ENCODE measurements at places on chromosomes 16 and 17.

- peak; percentile 46 for DNase-seq
Measured at GRCh38 chr17:15291674-15292361, 26.7 kb upstream of the PMP22 start.

- peak; percentile 98 for DNase-seq
Measured at GRCh38 chr17:39939588-39940419, 12.3 kb downstream of the LRRC3C start.

DNA sequence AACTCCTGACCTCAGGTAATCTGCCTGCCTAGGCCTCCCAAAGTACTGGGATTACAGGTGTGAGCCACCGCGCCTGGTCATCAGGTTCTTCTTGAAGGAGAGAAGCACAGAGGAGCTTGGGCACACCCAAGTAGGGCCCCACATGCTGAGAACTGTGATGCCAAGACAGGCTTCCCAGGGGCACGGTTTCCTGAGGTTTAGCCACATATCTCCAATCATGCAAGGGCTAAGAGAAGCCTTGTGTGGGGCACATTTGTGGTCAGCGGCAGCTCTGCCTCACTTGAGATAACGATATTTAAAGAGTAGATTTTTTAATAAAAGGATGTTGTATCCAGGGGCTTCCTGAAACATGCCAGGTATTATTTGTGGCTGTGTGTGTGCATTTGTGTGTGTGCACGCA is 46.9 kb downstream of the CUEDC1 start:
- DNase-seq = no peak

GRCh38 chr17:41775394-41776226 is 10.9 kb downstream of the JUP start:
- DNase-seq = no peak

- no peak for DNase-seq
Measured at GRCh38 chr17:28615260-28615940, 1.4 kb upstream of the RSKR start.

GRCh38 chr16:71834291-71834690 is 11.5 kb upstream of the ATXN1L start:
- no peak for DNase-seq

DNA sequence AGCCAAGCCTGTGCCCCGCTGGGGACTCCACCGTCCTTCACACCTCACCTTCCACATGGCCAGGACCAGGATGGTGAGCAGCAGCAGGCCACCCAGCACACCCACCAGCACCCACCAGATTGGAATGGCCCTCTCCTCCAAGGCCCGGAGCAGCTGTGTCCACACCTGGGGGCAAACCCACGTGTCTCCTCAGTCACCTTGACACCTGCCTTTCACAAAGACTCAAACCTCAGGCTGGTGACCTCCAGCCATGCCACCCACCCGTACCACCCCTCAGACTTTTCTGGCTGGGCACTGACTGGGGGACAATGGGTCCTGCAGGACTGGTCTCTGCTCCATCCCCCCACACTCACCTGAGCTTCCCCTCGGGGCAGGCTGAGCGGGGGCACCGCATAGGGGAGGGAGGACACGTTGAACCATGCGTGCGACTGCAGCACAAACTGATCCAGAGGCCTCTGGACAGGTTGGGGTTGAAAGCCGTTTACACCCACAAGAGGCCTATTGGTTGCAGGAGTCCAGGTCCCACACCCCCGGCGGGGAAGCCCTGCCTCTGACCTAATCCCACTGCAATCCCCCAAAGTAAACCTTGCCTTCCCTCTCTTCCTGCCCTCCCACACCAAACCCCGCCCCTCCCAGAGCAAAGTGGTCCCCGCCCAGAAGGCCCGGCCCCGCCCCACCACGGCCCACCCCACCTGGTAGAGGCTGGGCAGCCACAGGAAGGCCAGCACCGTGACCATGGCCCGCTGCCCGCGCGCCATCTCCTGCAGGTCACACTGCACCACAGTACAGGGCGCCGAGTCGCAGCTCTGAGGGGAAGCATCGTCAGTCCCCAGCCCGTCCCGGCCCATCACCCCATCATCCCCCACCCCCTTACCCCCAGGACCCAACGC is 10.9 kb upstream of the FAM171A2 start:
- peak; percentile 15 for DNase-seq

GRCh38 chr16:10370096-10370726 is 15.7 kb upstream of the ATF7IP2 start:
- DNase-seq = no peak

DNA sequence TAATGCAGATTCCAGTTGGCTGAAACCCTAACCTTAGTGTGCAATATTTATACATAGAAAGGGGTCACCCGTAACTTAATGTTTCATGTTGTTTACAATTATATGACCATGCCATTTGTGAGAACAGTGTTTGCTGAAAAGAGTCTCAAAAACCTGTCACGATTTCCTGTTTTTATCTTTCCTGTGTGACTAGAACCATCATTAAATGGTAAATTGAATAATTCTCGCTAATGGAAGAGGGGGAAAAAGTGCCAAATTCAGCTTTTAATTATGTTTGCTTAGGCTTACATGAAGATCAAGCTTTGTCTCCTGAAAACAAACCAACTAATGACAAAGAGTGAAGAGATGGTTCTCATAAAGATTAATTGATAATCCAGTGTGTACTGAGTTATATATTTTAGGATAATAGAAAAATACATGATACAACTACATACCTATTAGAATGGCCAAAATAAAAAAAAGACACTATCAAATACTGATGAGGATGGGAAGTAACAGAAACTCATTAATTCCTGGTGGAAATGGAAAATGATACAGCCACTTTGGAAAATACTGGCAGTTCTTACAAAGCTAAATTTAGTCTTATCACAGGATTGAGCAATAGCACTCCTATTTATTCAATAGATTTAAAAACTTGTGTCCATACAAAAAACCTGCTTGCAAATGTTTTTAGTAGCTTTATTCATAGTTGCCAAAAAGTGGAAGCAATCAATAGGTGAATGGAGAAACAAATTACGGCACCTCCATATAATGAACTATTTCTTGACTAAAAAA is 141.7 kb downstream of the CDK5R1 start:
- no peak for DNase-seq

DNA sequence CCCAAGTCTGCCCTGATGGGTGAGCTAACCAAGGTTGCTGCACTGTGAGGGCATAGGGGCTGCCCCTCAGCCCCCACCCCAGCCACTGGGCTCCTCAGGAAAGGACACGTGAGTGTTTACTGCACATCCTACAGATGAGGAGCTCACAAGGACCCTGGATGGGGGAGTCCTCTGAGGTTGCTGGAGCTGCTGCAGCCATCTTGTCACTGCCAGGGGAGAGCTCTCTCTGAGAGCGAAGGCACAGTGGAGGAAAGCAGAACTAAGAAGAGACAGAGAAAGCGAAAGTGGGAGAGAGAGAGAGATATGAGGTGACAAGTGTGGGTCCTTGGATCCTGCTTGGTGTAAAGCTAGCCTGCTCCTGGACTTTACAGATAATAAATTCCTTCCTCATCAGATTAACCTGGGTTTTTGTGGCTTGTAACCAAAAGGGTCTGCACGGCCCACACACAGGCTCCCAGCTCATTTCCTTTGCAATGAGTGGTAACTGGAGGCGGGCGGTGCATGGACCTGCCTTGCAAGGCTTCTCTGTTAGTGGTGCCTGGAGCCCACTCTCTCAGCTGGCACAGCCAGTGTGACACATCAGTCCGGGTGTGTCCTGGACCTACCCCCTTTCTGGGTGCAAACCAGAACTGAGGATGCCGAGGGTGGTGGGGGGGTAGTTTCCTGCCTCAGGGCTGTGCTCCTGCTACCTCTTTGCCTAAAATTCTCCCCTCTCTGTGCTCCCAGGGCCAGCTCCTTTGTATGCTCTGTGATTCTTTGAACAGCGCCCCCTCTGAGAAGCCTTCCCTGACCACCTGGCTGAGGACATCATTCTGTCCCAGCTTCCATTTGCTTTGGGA is 14.2 kb downstream of the SNX20 start:
- DNase-seq = no peak

DNA sequence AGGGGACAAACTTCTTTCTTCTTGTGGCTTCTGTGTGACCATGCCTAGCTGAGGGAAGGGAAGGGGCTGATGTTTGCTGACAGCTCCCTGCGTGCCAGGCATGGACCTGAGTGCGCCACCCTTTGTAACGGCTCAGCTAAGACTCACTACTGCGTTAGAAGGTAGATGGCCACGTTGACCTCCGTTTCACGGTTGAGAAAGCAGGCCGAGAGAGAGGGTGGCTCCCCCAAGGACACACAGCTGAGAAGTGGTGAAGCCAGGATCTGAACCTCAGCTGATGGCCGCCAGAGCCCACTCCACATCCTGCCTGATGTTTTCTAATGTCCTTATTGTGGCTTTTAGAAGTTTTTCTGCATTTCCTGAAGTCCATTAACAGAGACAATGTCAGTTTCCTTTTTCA is 45.1 kb downstream of the RGS9 start:
- DNase-seq = no peak

GRCh38 chr17:31099016-31099415 is 4.2 kb downstream of the NF1 start:
- peak; percentile 31 for DNase-seq

GRCh38 chr17:74204474-74204873 is 996 bp downstream of the RPL38 start:
- no peak for DNase-seq

- DNase-seq = peak; percentile 51
Measured at GRCh38 chr17:47850692-47851573, at the start of gene SP6. TSS of gene SP6 (minus strand) at chr17:47851163. CDS start at chr17:47848429, 2,734 bp downstream.

DNA sequence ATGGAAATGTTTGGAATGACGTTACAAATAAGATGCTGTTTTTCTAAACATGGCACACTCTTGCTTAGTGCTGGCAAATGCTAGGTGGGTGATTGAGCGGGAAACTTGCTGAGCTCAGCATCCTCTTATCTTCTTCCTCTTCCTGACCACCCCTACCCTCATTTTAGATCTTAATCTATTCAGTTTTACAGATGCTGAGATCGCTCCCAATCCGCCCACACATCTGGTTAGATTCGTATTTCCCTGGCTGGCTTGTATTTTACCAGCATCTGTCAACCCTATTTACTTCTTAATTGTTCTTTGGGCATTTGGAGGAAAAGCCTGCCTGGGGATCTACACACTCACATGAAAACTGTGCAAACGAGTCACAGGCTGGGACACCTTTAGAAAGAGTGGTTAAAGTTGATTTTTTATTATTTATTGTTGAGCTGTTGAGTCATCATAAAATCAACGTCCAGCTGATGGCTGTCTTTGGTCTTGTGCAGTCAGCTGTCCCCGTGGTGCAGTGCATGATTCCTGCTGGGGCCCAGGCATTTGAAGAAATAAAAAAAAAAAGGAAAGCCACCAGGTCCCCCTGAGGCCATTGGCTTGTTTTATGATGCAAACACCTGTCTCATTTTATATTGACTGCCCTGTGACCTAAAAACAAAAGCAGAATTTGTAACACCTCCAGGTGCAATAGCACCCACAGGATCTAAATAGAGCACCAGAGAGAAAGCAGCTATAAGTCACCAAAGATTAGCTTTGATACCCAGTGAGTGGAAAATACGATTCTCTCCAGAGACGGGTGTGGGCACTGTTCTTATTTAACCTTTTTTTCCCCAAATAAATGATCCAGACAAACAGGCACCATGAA is 258.6 kb downstream of the HS3ST3B1 start:
- DNase-seq = no peak

DNA sequence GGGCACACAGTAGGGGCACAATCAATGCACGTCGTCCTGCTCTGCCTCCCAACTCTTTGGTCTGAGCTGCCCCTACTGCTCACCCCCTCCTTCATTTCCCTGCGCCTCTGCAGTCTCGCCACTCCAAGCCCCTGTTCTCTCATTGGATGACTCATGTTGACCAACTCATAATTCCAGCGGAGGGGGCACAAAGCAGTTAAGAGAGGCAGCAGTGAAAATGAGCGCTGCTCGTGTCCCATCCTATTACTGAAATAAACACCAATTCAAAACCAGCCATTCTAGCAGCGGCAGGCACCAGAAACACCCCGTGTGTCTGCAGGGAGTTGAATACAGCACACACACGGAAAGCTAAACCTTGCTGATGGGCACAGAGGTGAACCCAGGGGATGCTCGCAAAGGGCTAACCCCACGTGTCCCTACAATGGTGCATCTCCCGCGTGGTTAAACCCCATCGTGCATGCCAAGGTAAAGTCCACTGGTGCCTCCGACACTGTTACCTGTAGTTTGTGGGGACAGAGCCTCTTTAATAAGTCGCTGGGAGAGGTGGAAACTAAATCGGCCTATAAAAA is 310.4 kb downstream of the XYLT1 start:
- DNase-seq = peak; percentile 45

- no peak for DNase-seq
Measured at GRCh38 chr17:33968350-33969044, 286.6 kb upstream of the CCL2 start.

- no peak for DNase-seq
Measured at GRCh38 chr17:68424861-68425260, 32.4 kb downstream of the WIPI1 start.

- DNase-seq = no peak
Measured at GRCh38 chr16:17245776-17246175, 225.0 kb downstream of the XYLT1 start.

DNA sequence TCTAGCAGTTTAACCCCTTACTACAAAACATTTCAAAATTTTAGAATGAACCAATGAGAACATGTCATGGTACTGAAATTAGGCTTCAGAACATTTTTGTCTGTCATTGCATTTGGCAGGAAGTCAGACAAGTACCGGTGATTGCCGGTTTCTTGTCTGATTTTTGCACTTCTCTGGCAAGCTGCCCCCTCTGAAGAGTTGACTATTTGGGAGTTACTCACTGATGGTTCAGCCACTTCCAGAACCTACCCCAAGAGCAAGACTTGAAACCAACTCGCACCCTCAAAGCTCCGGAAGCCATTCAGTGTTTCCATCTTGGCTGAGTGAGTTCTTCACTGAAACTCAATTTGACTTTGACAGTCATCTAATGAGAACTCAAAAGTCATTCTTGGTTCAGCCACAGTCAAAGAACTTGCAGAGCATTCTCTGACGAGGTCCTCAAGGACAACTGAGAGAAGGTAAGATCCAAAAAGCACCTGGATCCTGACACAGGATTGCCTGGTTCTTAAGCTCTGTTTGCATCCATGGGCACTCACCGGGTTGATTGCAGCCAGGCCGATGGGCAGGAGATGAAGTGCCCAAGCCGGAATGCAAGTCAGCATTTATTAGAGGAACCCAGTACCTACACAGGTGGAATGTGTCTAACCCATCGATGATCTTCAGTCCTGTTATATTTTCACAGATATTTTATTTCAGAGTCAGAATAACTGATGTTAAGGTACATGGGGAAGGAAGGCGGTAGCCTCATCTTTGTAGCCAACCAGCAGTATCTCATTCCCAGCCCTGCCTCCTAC is 93.6 kb downstream of the USP22 start:
- DNase-seq = no peak

- no peak for DNase-seq
Measured at GRCh38 chr16:84607694-84608093, 10.2 kb downstream of the COTL1 start.

- DNase-seq = no peak
Measured at GRCh38 chr17:40679523-40679907, 14.5 kb upstream of the KRT222 start.

- DNase-seq = no peak
Measured at GRCh38 chr16:49733313-49734009, 122.5 kb downstream of the ZNF423 start.

DNA sequence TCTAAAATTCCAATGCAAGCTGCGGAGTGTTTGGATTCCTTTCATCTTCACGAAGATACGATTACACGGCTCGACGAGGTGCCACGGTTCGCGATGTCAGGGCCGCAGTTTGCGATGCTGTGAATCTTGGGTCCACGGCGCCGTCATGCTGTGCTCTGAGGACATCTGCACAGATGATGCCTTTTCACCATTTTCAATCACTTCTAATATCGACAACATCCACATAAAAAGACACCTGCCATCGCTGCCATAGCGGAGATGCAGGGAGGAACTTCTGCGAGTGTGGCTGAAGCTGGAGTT is 6.8 kb upstream of the APRT start:
- no peak for DNase-seq
